Stimulated activated CD8-positive, alpha-beta memory T cell treated with anti-CD3 and anti-CD28 coated beads, Interleukin-7, amount 100 ng/mL, for 1 hour (primary cell): ENCODE measurements at places on chromosomes 12 and 14.

- no peak for DNase-seq
These were observed 147.6 kb downstream of the DPF3 start for GRCh38 chr14:72745991-72746980.

DNA sequence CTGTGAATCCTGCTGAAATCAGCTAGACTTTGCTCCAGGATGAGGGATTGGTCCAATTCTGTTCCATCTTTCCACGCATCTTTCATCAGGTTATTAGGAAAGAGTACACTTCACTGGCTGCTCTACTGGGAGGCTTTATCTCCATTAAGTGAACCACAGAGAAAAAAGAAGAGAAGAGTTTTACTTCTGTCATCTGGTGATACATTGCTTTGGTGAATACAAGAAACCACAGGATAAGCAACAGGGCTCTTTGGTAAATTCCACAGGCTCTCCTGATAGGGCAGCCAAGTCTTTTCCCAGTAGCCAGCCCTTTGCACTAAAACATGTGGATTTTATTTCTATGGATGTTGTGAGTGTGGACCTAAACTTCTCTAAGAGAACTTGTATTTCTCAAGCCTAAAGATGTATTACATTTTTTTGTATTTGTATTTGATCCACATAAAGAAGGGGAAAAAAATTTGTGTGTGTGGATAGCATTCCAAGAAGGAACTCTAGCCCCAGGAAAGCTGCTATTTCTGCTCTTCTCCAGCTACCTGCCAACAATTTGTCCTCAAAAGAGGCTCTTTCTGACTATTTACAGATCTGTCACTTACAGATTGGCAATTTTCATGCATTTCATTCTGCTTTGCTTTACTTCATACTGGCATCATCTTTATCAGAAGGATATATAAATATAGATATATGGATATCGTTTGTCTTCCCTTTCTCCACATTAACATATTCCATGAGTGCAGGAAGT lies 1117.6 kb upstream of the TMEM132C start:
- DNase-seq, result no peak

DNA sequence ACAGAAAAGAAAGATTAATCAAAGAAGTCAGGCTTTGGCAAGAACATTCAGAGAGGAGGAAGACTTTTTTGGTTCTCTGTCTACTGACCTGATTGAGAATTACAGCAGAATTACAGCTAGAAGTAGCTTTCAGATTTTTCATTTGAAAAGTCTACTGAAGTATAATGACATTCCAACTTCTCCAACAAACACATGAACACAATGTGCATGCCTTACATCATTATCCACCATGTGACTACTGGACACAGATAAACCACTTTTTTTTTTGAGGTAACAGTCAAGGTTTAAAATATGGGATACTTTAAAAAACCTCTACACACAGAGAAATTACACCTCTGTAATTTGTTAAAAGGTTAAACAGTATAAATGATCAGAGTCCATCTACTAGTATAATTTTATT lies 12.3 kb downstream of the BTBD7 start:
- DNase-seq, result no peak

GRCh38 chr12:102067574-102068258 lies 5.9 kb upstream of the WASHC3 start:
- no peak for DNase-seq

DNA sequence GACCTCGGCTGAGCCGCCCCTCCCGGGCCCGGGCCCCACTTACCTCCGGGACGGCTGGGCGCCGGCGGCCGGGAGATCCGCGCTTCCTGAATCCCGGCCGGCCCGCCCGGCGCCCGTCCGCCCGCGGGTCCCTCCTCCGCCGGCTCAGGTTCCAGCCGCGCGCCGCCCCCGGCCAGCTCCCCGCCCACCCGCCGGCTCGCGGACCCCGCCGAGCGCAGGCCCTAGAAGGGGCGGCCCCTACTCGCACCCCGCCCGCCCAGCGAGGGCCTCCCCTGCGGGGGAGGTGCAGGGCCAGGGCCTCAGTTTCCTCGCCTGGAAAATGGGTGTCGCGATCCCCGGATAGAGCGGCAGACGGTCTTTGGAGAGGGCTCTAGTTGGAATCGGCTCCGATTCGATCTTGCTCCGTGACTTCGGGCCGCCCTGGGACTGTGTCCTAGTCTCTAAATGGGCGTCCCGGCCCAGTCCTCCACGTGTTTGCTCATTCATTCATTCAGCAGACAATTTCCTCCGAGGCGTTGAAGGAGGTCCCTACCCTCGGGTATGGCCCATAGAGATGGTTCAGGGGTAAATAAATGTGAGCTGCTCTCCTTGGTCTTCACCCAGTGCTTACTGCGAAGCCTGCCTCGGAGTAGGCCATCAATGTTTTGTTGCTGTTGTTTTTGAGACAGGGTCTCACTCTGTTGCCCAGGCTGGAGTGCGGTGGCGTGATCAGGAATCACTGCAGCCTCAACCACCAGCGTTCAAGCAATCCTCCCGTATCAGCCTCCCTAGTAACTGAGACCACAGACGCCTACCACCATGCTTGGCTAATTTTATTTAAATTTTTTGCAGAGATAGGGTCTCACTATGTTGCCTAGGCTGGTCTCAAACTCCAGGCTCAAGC lies at the start of gene TRPV4:
TSS of gene TRPV4 (minus strand) at position 92 of the 883 bp plus-strand sequence. CDS start 18,602 bp downstream, outside the sequence.
- DNase-seq, result no peak

GRCh38 chr14:23561873-23562821 lies 5.4 kb downstream of the AP1G2 start:
- DNase-seq, result no peak

DNA sequence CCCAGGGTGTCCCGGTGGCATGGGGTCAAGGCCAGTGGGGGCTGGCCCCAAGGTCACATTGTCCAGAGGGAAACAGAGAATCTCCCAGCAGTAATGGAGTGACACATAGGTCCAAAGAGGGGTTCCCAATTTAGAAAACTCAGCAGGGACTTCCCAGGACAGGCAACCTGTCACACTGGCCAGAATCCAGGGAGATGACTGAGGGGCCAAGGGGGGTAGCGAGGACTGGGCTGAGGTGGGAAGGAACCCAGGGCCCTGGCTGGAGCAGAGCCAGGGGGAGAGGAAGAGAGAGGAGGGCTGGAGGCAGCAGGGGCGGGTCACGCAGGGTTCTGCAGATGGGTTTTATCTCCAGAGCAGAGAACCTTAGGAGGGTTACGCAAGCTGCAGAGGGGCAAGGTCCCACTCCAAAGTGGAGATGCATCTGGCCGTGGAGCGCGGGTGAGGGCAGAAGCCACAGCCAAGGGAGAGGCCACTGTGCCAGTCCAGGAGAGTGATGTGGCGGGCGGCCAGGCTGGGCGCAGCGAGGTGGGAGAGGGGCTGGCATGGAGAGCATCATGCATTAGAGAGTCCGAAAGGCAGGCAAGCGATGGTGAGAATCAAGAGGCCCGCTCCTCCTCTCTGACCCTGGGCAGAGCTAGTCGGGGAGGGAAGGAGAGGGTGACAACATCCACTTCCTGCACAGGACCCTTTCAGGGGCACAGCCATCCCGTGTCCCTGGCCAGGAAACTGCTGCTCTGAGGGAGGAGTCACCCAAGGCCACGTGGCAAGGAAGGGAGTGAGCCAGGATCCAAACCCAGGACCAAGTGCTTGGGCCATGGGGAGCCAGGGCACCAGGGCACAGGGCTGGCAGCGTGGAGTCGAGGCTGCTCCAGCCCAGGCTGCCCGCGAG lies 29.0 kb downstream of the NCOR2 start:
- DNase-seq, result no peak

DNA sequence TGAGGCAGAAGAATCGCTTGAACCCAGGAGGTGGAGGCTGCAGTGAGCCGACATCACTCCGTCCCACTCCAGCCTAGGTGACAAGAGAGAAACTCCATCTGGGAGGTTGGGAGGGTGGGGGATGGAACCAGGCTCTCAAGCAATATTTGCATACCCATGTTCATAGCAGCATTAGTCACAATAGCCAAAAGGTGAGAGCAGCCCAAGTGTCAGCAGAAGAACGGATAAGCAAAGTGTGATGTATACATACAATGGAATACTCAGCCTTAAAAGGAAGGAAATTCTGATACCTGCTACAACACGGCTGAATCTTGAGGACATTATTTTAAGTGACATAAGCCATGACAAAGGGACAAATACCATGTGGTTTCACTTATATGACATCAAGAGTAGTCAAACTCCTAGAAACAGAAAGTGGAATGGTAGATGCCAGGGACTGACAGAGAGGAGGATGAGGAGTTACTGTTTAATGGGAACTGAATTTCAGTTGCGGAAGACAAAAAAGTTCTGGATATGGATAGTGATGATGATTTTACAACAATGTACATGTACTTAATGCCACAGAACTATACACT lies 11.6 kb downstream of the DAD1 start:
- DNase-seq, result no peak

DNA sequence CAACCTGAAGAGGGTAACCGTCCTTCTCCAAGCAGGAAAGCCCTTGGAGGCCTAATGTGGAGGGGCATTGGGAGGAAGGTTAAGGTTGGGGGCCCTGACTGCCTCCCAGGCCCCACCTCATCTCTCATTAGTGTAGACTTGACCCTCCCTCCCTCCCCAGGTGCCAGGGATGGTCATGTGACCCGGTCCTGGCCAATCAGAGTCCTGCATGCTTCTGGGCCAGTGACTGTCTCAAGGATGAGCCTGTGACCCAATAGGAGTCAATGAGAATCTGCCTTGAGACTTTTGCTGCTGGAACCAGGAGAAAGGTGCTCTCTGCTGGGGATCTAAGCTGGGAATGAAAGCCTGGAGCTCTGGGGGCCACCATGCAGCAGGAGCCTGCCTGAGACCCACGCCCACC lies 70.8 kb downstream of the NCOR2 start:
- no peak for DNase-seq

DNA sequence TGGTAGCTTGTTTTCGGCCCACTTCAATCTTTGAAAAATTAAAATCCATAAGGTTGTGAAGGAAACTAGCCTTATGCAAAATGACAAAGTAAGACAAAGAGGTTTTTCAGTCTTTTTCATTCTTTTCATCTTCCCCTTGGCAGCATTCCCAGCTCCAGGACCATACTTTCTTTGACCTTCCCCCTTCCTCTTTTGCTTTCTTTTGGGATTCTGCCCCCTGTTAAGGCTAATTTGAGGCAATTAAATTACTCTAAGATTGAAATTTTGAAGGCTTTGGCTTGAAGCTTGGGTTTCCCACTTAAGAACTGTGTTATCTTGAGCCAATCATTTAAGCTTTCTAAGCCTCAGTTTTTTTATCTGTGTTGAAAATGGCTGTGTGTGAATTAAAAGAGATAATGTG lies 124.9 kb downstream of the DACT1 start:
- DNase-seq, result no peak

- DNase-seq, result no peak
These were observed 62.7 kb downstream of the CHST11 start for GRCh38 chr12:104519190-104520019.

- DNase-seq, result peak; percentile 41
These were observed 4.6 kb downstream of the AP1G2 start for GRCh38 chr14:23562822-23563472.

GRCh38 chr12:121224591-121224990 lies 14.7 kb downstream of the P2RX4 start:
- no peak for DNase-seq

DNA sequence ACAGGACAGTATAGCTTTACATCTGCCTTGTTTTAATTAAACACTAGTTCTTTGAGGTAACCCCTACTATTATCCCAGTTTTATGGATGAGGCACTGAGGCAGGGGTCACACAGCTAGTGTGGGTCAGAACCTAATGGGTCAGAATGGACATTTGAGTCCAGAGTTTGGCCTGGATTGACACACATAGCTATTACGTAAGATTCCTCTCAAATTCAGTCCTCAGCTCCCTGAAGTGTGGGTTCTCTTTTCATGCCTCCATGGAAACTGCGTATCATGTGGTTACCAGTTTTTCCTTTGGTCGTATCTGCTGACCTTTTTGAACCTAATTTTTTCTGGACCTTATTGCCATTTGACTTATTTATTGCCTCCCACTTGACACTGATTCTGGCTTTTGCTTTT lies 40.4 kb downstream of the PSEN1 start:
- DNase-seq, result no peak

DNA sequence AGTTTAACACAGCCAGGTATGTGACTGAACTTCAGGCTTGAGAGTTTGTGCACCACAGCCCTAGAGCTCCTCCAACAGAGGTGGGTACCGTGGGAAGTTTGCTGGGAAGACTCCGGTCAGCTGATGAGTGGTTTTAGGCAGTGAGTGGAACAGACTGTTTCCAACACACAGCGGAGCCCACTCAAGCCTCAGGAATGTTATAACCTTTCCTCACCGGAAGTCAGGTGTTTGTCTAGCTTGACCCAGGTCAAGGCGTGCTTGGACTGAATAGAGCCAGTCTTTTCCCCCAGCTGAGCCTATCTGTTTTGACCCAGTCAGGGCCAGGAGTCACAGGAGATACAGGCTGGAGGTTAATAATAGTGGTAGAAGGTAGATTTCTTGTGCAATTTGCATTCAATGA lies 138.4 kb upstream of the PARP11 start:
- DNase-seq, result no peak

DNA sequence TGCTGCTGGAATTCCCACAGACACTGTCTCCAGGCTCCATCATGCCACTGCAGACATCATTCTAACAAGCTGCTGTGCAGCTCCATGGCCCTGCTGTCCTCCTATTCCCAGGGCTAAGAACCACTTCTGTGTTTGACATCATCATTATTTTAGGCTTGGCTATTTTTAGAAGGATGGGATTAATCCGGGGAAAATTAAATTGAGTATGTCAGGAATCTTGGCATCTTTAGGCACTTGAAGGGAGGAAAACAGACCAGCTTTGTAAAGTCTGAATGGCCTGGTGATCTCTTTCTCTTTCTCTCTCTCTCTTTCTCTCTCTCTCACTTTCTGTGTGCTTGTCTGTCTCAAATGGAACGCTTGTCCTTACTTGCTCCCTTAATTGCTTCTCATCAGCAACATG lies 568.3 kb upstream of the FLRT2 start:
- DNase-seq, result no peak

DNA sequence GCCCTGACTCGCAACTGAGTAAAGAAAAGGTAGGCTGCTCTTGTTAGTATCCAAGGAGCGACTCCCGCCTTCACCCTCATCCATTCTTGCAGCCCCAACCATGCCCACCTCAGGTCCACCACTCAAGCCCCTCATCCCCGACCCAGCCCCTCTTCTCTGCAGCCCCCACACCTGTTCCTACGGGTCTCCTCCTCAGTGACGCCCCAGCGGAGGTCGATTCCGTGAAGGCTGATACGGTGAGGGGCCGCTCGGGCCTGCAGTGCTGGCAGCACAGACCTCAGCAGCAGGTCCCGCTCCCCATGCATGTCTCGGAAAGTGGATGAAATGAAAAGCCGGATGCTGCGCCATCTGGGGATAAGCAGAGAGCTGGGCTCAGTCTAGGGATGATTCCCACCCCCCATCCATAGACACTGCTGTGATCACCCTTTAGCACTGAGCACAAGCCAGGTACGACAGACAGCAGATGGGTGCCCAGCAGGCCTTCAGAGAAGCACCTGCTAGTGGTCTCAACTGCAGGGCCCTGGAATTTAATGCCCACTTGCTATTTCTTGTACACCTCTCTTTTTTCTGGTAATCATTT lies 26.9 kb downstream of the TEP1 start:
- DNase-seq, result no peak

- DNase-seq, result no peak
These were observed 387.8 kb upstream of the RPL10L start for GRCh38 chr14:47039336-47039735.
